ENCODE measurements at places on chromosomes 7 and 10.

GRCh38 chr7:151632750-151633515 lies 113.2 kb upstream of the RHEB start:
- peak; percentile 46 for DNase-seq

DNA sequence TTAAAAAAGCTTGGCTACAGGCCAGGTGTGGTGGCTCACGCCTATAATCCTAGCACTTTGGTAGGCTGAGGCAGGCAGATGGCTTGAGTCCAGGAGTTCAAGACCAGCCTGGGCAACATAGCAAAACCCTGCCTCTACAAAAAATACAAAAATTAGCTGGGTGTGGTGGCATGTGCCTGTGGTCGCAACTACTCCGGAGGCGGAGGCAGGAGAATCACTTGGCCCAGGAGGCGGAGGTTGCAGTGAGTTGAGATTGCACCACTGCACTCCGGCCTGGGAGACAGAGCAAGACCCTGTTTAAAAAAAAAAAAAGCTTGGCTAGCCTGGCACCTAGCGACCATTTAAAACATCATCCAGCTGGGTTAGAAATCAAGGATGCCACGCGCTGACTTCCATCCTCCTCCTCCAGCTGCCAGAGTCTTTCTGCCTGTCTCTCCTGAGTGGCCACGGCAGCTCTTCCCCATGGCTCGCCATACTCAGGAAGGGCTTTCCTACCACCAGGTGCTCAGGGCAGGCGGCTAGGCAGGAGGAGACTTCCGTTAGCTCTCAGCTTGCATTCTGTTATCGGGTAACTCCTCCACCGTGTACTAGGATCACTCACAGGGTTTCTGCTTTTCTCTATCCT lies 45.0 kb downstream of the DENND2A start:
- DNase-seq: no peak

- DNase-seq: no peak
Measured at GRCh38 chr10:79209831-79210230, 137.4 kb upstream of the PPIF start.

- DNase-seq: no peak
Measured at GRCh38 chr10:62619413-62619738, 185.1 kb upstream of the ADO start.

DNA sequence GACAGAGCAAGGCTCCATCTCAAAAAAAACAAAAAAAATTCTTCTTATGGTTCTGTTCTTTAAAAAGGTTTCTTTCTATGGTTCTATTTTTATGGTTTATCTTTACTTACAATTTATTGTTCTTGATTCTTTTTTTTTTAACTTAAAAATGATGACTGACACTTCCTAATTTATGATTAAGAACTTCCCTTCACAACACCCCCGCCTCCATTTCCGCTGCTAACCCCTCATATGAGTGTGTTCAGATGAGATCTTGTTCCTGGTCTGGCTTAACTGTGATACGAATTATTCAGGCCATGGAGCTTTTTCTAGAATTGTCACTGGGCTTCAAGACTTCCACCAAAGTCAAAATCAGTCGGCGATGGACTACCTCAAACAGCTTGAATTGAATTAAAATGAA lies 33.9 kb downstream of the PTER start:
- DNase-seq: no peak

- DNase-seq: no peak
Measured at GRCh38 chr7:141094336-141095070, 20.6 kb downstream of the TMEM178B start.

DNA sequence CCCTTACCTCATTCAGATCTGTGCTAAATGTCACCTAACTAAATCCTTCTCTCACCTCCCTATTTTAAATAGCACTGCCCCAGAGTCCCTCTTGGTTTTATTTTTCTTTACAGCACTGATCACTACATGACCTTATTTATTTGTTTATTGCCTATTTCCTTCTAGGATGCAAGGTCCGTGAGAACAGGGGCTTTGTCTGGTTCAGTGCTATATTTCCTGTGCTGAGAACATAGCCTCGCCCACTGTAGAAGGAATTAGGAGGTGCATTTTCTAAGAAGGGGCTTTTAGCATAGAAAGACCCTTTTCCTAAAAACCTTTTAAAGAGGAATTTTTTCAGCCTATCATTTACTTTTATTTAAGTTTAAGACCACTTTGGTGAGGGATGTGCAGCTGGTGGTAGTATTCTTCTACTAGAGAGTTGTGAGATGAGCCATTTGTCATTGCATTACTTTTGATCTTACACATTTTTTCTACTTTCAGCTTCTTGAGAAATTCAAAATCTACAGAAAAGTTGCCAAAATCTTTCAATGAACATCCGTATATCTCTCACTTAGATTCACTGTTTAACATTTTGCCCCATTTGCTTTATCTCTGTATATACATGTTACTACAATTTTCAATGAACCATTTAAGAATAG lies 13.5 kb upstream of the PCGF5 start:
- DNase-seq: no peak

DNA sequence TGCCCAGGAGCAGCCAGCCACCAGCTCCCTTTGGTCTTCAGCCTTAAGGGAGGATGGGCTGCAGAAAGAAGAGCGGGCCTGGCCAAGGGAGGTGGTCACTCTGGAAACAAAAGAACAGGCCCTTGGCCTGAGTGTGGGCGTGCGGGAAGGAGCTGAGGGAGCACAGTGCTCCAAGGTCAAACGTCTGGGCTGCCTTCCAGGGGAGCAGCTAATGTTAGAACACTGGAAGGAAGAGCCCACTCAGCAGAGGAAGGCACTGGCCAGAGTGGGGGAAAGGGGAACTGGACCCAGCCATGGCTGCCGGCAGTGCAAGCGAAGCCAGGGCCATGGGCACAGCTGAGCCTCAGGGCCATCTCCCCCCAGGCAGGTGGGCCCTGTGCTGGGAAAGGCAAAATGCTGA lies 42.7 kb downstream of the FAM53B start:
- DNase-seq: no peak

DNA sequence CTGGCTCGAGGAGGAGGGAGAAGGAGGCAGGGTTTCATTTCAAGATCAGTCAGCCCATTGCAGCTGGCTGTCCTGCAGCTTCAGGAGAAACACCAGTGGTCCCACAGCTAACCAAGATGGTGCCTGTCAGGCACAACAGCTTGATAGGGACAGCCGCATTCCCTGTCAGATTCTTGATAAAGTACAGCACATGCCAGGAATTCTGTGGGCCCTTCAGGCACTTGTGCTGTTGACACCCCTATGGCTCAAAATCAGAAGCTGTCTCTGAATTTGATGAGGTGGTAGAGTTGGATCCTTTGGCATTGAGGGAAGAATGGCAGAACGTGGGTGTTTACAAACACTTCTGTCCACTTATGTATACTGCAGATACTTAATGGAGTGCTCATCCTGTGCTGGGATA lies 354.3 kb downstream of the KCNMA1 start:
- no peak for DNase-seq

GRCh38 chr10:17548162-17548561 lies 69.0 kb downstream of the HACD1 start:
- DNase-seq: no peak

GRCh38 chr10:68957284-68957615 lies 1.3 kb downstream of the DDX21 start:
- DNase-seq: no peak

GRCh38 chr7:127903892-127904669 lies 127.2 kb downstream of the LRRC4 start:
- DNase-seq: no peak

GRCh38 chr7:105389088-105389650 lies 448 bp upstream of the SRPK2 start:
- DNase-seq: peak; percentile 28

DNA sequence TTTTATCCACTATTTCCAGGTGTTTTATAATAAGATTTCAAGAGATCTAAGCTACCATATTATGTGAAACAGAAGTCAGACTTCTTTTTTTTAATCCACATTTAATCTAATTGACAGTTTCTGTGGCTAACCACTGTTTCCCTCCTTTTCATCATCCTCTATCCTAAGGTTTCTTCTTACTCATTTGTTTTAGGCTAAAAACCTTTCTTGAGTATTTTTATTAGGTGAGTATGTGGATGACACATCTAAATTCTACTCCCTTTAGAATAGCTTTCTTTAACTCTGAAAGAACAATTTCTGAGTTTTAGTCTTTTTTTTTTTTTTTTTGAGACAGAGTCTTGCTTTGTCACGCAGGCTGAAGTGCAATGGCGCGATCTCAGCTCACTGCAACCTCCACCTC lies 62.7 kb downstream of the NPY start:
- no peak for DNase-seq

DNA sequence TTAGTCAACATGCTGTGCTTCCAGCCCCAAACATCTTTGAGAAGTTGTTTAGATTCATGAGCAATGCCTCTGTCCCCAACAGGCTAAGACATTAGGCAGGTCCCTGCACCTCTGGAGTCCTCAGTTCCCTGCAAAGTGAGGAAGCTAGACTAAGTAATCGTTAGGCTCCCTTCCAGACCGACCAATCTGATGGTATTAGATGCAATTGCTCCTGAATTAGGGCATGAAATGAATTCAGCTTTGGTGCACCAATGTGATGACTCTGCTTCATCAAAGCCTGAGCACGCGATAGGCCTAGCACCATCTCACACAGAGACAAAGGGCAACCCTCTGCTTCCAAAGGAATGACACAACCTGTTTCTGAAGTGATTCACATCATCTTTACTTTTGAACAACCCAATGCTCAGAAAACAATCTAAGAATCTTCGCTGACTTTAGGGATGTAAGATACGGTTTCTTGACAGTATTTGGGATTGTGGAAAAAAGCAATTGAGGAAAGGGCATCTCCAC lies 723 bp upstream of the TES start:
- DNase-seq: no peak

DNA sequence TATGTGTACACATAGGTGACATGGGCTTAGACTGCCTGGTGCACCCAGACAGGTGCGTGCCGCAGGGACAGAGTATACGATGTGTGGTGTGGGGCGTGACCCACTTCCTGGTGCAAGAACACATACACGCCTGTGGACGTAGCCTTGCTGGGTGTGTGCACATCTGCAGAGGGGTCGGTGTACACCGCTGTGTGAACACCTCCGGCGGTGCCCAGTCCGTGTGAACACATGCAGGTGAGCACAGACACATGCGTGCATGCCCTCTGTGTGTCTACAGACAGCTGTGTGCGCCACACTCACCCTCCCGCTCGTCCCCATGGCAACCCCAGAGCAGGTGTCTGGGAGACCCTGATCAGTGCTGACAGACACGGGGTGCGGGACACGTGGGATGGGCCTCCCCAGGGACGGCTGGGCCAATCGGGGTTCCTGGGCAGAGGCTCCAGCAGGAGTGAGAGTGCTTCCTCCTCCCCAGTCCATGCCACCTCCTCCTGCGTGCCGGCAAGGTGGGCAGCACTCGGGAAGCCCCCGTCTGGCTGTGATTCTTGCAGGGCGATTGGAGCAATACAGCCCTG lies 23.4 kb downstream of the ELFN1 start:
- no peak for DNase-seq

DNA sequence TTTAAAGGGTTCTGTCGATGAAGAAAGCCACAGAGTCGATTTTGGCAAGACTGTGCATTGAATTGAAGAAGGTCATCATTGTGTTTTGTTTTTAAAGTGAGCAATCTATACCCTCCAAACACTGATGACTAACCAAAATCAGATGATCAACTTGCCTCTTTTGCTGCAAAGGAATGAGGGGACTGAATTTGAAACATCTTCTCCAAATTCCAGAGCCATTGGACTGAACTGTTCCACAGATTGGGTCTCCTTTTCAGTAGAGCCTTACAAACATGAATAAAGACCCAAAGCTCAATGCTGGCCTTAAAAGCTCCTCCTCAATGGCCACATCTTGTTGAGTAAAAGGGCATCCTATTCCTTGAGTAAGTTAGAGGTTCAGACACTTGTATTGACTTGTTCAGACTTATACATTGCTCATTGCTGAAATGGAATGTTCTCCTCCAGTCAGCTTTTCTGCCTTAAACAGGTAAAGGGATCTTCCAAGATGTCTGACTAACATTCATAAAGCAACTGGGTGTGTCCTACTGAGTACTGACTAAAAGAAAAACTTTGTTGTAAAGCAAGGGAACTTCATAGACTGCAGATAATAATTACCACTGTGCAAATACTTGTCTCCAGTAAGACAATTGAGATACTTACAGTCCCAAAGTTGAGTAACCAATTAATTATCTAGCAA lies 630.6 kb downstream of the KCNMA1 start:
- no peak for DNase-seq

DNA sequence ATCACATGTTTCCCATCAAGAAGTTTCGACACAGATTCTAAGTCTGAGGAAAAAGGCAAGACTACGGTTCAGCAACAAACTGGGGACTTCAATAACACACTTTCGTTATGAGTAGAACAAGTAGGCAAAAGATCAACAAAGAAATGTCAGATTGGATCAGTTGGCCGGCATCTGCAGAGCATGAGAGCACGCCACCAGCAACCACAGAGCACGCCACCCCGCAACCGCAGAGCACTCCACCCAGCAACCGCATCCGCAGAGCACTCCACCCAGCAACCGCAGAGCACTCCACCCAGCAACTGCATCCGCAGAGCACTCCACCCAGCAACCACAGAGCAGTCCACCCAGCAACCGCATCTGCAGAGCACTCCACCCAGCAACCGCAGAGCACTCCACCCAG lies 89.7 kb upstream of the FAM20C start:
- no peak for DNase-seq

DNA sequence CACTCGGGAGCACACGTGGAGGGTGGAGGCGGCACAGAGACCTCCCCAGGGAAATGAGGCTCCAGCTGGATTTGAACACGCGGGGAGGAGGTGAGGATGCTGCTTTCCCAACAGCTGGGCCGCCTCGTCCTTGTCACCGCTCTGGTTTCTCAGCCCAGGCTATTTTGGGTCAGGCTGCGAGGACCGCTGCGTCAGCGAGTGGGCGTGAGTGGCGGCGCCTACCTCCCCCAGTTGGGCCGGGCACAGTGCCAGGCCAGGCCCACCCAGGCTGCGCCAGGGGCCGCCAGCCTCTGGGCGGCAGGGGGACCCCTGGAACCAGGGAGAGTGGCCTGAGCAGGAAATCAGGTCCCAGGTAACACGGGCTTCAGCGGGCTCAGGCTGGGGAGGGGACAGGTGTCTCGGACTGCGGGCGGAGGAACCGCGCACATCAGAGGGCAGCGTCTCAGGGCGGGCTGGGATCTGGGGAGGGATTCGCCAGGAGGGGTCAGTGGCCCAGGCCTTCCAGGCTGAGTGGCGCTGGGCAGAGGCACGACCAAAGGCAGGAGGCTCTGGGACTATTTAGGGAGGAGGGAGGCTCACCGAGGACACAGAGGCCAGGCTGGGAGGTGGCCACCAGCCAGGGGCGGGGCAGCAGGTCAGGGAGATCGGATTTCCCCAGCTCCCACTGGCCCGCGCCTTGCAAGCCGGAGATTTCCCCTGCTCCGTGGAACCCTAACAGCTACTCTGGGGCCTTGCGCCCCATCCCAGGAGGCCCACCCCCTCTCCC lies 125.2 kb upstream of the RET start:
- DNase-seq: no peak

Measured in stimulated activated effector memory CD8-positive, alpha-beta T cell treated with anti-CD3 and anti-CD28 coated beads, Interleukin-12 subunit alpha, Interleukin-12 subunit beta, amount 100 ng/mL, for 72 hours (primary cell).